ENCODE measurements at places on chromosomes 7 and 10.

- no peak for DNase-seq
Measured at GRCh38 chr7:74725840-74726239, 48.0 kb upstream of the NCF1 start.

- DNase-seq, result no peak
Measured at GRCh38 chr10:71504168-71504567, 107.4 kb downstream of the CDH23 start.

- DNase-seq, result no peak
Measured at GRCh38 chr7:108634036-108634435, 64.4 kb downstream of the DNAJB9 start.

DNA sequence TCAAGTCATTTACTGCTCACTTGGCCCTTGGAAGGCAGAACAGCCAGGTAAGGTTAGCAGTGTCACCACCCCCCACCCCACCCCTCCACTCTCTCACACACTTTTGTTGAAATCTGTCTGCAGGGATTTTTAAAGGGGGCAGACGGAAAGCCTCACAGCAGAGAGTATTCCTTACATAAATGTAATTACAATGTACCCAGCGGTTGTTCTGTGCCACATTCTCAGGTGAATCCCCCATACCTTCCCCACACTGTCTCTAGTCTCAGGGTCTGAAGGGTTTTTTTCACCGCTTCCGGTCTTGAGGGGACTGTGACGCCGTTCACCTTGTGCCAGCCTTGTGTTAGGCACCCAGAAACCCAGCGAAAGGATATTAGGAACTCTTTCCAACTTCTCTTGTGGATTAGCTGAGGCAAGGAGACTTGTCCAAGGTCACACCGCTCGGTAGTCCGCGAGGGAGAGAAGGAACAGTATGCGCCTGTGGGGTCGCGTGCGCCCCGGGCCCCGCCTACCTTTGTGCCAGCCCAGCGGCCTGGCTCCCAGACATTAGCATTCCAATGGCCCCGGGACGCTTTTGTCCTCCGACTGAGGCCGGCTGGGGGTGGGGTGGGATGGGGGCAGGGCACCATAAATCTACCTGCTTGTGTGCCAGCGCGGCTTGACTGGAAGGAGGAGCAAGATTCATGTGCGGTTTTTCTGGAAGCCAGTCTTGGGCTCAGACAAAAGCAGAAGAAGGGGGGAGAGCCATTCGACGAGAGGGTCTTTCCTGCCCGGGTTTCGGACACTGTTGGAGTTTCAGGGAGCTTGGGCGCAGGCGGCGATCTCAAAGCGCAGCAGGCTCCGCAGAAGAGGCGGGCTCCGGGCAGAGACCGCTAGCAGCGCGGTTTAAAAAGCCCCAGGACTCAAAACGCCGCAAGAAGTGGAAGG lies 4.5 kb downstream of the NEUROG3 start:
- DNase-seq, result no peak

- peak; percentile 44 for DNase-seq
Measured at GRCh38 chr10:3043512-3044368, 23.6 kb upstream of the PFKP start.

GRCh38 chr10:61592581-61592980 lies 70.1 kb upstream of the CABCOCO1 start:
- DNase-seq, result no peak

- DNase-seq, result no peak
Measured at GRCh38 chr10:26544932-26545331, 106.8 kb downstream of the APBB1IP start.

GRCh38 chr10:32065856-32066255 lies 9.6 kb upstream of the KIF5B start:
- DNase-seq, result no peak

DNA sequence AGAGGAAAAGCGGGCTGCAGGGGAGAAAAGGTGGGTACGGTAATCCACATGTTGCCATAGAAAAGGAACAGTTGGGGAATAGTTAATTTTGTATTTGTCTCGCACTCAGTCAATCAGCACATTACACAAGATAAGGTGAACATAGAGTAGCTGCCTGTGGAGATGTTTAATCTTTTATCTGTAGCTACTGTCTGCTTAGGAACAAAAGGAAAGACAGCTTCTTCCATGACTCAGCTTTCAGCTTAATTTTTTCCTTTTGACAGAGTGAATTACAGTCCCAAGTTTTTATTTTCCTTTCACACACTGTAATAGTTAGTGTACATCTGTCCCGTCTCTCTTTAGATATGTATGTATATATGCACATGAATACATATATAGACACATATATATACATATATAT lies 39.3 kb upstream of the PODXL start:
- DNase-seq, result no peak

DNA sequence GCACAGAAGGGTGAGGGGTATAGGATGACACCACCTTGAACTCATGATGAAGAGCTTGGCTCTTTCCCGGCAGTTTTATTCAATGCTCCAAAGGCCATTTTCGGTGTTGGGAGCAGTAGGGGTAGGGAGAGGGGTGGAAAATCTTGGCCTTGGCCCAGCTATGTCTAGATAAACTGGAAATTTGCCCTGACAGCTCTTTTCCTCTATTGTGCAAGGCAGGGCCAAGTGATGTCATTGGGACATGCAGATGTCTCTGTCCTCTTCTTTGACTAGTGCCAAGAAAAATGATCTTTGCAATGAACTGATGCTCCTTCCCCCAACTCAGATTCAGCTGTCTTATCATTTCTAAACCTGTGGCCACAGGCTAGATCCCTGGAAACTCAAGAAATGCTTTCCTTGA lies 27.7 kb upstream of the PRKCQ start:
- DNase-seq, result no peak

GRCh38 chr7:24751484-24751883 lies 5.8 kb downstream of the GSDME start:
- DNase-seq, result no peak

- DNase-seq, result no peak
Measured at GRCh38 chr10:69573056-69573806, at the start of gene NEUROG3. Gene NEUROG3 (minus strand): TSS chr10:69573422. CDS start chr10:69573043, 379 bp downstream.

GRCh38 chr10:35637462-35637861 lies 4.6 kb downstream of the FZD8 start:
- no peak for DNase-seq

- no peak for DNase-seq
Measured at GRCh38 chr10:6406220-6407033, 173.6 kb downstream of the PRKCQ start.

GRCh38 chr7:36764929-36765328 lies 40.6 kb upstream of the AOAH start:
- DNase-seq, result no peak

GRCh38 chr10:51643734-51644133 lies 55.7 kb downstream of the CSTF2T start:
- no peak for DNase-seq

GRCh38 chr7:18639711-18640110 lies 144.2 kb downstream of the HDAC9 start:
- no peak for DNase-seq

DNA sequence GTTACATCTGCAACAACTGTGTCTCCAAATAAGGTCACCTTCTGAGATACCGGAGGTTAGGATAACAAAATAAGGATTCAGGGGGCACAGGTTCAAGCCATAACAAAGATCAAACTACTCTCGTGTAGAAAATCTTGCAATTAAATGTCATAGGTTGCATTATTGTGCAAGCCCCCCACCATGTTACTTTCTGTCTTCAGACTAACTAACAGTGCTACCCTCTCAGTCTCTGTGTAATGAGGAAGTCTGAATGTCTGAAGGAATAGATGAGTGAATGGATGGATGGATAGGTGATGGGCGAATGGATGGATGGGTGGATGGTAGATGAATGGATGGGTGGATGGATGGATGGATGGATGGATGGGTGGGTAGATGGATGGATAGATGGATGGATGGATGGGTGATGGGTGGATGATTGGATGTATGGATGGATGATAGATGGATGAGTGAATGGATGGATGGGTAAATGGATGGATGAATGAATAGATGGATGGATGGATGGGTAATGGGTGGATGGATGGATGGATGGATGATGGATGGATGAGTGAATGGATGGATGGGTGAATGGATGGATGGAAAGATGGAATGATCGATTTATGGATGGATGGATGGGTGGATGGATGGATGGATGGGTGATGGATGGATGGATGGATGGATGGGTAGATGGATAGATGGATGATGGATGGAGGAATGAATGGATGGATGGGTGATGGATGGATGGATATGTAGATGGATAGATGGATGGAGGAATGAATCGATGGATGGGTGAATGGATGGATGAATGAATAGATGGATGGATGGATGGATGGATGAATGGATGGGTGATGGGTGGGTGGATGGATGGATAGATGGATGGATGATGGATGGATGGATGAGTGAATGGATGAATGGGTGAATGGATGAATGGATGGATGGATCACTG lies 557.3 kb upstream of the FOXK1 start:
- no peak for DNase-seq

DNA sequence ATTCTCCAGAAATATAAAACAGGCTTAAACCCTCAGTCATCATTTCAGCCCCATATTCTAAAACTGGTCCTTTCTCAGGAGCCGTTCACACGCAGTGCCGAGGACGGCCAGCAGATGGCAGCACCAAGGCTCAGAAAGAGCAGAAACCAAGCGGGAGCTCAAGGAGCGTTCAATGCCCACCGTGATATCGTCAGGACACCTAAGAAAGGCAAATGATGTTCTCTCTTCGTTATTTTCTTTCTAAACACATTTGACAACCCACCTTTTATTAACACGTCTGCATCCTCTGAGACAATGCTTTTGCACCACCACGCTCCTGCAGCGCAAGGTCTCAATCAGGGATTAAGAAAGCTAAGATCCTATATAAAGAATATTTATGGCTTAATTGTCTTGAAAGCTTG lies 45.7 kb upstream of the RBM33 start:
- DNase-seq, result peak; percentile 84

GRCh38 chr7:150855046-150855445 lies 2.7 kb downstream of the AOC1 start:
- no peak for DNase-seq

- peak; percentile 64 for DNase-seq
Measured at GRCh38 chr7:100604028-100604975, 2.1 kb downstream of the PCOLCE start.

DNA sequence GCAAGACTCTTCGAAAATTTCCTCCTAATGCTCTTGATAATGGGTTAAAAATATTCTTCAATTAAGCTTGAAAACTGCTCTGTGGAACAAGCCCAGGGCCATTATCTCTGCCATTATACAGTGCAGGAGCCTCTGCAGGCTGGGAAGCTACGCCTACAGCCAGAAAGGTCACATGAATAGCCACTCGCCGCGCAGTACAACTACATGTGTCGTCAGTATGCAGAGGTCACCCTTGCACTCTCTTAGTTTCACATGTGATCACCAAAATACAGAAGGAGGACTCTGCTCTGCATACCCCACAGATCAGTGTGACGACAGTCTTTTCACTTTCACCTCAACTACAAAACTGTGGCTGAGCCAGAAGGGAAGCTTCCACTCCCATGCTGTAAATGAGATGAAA lies 141.8 kb upstream of the C1QL3 start:
- DNase-seq, result no peak

DNA sequence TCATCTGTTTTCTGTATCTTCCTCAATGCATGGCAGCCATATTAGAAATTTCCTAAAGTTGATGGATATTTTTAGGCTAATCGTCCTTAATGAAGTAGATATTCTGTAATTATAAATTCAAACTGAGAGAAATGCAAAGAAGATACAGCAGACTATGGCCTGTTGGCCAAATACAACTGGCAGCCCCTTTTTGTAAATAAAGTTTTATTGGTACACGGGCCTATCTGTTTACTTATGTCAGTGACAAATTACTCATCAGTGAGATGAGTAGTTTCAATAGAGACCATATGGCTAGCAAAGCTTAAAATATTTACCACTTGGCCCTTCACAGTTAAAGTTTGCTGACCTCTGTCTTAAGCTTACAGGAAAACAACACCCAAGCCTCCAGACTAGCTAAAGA lies 112.3 kb downstream of the HTR7 start:
- no peak for DNase-seq

DNA sequence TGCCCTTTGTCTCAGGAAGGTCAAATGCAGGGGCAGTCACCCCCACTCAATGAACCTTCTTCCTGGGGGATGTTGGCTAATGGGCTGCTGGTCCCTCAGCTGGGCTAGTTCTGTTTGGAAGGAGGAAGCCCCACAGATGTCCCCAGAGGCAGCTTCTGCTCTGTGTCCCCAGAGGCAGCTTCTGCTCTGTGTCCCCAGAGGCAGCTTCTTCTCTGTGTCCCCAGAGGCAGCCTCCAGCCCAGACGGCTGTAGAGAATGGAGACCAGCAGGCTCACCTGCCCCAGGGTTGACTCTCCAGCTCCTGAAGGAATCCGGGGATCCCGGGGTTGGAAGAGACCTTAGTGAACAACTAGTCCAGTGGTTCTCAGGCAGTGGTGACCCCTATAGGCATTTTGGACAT lies 62.5 kb upstream of the LEP start:
- no peak for DNase-seq

DNA sequence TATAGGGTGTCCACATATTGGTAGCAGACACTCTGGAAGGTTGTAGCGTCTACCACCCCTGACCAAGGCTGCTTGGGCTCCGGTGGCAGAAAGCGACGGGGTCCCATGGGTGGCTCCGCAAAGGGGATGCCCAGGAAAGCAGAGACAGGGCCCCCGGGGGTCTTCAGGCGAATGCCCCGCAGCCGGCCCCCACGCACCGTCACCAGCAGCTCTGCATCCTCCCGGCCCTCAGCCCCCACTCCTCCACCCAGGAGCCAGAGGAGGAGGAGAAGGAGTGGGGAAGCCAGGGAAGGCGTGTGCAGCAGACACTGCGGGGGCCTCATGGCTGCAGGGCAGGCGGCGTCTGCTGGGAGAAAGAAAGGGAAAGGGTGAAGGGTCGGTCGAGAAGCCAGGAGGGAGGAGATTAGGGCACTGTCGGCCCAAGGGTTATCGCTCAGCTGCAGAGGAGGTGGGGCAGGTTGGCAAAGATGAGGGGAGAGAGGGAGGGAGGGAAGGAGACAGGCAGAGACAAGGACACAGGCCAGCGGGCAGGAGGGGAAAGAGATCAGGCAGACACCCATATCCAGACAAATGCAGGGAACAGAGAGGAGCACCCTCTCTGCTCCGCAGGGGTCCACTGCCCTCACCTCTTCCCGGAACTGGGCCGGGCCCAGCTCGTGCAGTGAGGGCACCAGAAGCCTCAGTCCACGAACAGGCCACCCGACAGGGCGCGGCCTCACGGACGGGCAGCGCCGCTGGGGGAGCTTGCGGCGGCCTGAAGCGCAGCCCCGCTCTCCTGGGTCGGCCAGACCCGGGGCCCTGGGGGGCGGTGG lies 1.6 kb downstream of the ACHE start:
- no peak for DNase-seq

GRCh38 chr10:48904861-48905260 lies 34.8 kb downstream of the LRRC18 start:
- no peak for DNase-seq

DNA sequence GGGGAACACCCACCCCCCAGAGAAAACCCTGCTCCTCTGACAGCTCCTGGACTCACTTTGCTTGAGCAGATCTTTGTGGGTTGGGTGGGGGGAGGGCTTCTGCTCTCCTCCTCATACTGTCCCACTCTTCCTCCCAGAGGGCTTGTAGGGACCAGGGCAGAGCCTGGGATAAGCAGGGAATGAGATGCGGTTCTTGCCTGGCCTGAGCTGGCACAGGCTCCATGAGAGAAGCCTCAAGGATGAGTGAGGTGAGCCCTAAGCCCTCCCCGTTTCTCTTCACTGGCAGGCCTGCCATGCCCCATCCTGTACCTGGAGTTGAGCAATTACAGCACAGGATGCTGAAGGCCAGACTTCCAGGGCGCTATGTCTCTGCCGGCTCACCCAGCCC lies 134.7 kb downstream of the ADAM12 start:
- DNase-seq, result no peak

All from activated CD4-positive, alpha-beta T cell treated with anti-CD3 and anti-CD28 coated beads, Interleukin-2, amount 50 U/mL, for 1 hour (primary cell).